ENCODE measurements at places on chromosomes 13 and 19.
A peak's percentile ranks its signal among the peaks of the same experiment; 100 is the strongest.

DNA sequence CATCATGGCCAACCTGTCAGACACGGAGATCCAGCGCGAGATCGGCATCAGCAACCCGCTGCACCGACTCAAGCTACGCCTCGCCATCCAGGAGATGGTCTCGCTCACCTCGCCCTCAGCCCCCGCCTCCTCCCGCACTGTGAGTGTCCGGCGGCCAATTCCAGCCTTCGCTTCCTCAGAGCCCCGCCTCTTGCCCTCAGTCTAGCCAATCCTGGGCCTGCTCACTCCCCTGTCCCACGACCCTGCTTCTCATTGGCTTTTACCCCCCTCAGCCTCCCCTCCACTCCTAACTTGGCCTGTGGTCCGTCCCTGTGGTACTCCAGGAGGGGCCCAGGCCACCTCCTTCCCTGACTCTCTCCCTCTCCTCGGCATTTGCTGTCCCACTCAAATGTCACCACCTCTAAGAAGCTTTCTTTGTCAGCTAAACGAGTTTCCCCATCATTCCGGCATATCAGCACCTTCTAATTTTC, 12.3 kb downstream of the HRC start:
- DNase-seq = peak; percentile 96

DNA sequence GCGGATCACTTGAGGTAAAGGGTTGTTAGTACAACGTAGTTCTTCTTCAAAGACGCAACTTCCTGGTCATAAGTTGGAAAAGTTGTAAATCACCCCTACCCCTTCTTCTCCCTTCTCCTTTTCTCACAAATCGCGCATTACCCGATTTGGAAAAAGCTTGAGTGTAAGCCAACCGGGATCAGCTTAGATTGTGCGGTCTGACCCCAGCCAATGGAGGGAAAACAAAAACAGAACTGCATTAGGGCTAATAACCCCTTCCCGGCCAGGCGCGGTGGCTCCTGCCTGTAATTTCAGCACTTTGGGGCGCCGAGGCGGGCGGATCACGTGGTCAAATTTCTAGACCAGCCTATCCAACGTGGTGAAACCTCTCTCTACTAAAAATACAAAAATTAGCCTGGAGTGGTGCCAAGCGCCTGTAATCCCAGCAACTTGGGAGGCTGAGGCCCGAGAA, 806 bp downstream of the ZNF90 start:
- DNase-seq = peak; percentile 64

DNA sequence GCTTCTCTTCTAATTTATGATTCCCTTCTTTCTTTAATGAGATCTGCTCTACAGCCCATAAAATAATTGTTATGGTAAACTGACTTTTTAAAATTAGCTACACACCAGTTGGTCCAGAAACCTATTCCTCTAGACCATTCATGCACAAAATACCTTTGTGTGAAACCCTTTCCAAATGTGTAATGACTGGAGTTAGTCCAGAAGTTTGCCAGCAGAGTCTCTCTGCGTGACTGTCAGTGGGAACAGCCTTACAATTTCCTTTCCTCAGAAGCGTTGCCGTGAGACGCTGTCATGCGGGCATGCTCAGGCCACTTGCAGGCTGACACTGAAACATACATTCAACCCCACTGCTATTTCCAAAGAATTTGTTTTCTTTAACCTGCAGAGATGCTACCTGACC, 965.2 kb downstream of the PCDH9 start:
- peak; percentile 68 for DNase-seq

GRCh38 chr13:51271528-51272085, 49.4 kb downstream of the FAM124A start:
- no peak for DNase-seq

- no peak for DNase-seq
These were observed 476.6 kb downstream of the IRS2 start for GRCh38 chr13:109309625-109310363.

DNA sequence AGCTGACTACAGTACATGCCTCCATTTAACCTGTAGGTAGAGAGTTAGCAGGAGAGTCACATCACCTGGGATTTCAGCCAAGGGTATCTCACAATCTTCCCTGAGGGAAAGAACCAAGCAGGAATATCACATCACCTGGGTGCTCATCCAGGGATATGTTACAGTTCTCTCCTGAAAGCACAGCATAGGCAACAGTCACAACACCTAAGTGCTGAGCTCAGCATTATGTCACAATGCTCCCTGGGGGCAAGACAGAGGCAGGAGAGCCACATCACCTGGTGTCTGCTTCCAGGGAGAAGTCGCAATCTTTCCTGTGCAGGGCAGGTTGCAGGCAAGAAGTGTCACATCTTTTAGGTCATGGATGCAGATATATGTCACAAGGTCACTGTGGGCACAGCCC, 9.4 kb upstream of the ZNF91 start:
- no peak for DNase-seq

GRCh38 chr13:97142452-97142851, 79.7 kb upstream of the MBNL2 start:
- DNase-seq = no peak
